Caki2 (cell line): ENCODE measurements at places on chromosomes 13 and 19. TPM values are rescaled to one million over a fixed set of nuclear protein-coding genes. Genes with fewer than 3 reads are reported as not detected.
A peak's percentile ranks its signal among the peaks of the same experiment; 100 is the strongest.

SIGLEC11 gene
- total RNA-seq = not detected in 2 replicates

GRCh38 chr19:48489608-48490216, 20.5 kb downstream of the CYTH2 start:
- peak; percentile 55 for DNase-seq

- no peak for DNase-seq
Observed at GRCh38 chr13:41465241-41465847, 8.0 kb downstream of the RGCC start.

DNA sequence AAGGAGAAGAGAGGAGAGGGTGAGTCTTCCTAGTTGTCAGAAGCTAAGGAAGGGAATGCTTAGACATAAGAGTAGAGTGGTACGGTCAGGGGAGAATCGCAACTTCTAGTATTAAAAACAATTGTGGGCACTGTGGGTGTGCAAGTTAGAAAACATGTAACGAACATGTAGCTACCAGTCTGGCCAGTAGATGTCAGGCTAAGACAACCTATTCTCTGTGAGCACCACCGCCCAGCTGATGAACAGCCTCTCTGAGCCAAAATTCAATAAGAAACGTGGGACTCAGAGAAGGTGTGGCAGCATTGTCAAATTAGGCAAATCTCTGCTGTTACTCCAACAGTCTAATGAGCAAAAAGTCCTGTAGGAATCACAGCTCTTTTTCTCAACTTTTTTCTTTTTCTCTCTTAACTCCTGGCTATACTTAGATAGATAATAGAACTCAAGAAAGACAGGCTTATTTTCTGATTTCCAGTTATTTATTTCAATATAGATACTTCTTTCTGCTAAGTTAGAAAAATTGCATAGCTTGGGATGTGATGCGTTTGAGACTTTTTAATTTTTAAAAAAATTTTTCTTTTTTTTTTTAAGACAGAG, 186.2 kb downstream of the USP12 start:
- DNase-seq = peak; percentile 66

DNA sequence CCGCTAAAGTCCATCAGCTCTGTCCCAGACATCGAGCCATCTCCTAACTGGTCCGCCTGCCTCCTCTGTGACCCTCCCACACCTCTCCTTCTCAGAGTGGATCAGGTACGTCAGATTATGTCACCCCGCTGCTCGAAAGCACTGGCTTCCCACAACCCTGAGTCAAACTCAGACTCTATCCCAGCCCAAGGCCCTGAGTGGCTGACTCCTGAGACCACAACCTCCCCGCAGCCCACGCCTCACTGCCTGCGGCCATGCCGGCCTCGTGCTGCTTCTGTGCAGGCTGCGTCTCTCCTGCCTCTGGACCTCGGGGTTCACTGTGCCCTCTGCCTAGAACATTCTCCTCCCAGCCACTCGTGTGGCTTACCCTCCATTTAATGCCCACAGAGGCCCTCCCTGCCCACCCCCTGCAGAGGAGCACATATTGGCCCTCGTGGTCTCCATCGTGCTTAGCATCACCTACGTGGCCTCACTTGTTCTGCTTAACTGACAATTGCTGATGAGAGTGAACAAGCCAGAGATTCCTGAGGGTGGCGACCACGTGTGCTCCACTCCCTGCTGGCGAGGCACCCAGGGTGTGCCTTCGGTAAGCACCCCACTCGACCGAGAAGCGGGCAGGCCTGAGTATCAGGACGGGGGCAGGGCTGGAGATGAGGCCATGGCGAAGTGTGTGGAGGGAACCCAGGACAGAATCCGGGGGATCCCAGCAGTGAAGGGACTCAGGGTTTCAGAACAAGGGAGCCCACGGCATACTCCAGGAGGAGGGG, 13.5 kb upstream of the FKRP start:
- DNase-seq = no peak

DNA sequence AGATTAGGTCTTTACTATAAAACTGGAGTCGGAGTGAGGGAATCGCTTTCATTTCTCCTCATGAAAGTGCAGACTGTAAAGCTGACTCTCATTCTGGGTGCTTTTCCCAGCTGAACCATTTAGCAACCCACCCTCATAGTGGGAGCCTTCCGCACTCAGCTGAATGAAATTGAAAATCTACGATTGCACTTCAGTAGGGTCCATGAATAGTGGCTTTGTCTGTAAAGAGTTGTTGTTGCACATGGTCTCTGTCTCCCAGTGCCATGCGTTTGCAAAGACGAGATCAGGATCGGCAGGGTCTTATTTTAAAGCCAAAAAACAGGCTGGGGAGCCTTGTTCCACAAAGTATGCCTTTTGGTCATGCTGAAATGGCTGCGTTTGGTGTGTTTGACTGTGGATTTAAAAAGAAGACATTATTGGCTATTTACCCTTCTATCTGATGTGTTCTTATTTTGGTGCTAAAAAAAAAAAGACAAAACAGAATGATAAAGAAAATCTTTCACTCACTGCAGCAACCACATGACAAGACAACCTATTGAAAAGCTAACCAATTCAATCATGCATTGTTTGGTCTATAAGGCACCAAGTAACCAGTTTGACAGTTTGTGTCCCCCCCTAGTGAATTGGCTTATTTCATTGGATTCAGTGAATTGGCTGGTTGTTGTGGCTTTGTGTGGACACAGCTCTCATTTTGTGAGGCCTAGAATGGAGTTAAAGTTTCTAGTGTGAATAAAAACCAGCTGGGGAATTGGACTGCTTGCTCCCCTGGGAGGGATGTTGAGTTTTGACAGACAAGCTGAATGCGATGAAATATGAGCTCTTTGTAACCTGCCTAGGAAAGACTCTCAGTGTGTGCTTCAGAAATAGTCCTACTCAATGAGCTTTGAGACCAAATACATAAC, 65.6 kb downstream of the ARHGAP35 start:
- no peak for DNase-seq
